ENCODE measurements at places on chromosomes 1 and 21.

- no peak for DNase-seq
Observed at GRCh38 chr1:212819726-212820125, 27.7 kb downstream of the SPATA45 start.

GRCh38 chr21:19724081-19724480 is 1274.1 kb upstream of the NCAM2 start:
- no peak for DNase-seq

- no peak for DNase-seq
Observed at GRCh38 chr1:27176954-27177353, 22.0 kb upstream of the SLC9A1 start.

DNA sequence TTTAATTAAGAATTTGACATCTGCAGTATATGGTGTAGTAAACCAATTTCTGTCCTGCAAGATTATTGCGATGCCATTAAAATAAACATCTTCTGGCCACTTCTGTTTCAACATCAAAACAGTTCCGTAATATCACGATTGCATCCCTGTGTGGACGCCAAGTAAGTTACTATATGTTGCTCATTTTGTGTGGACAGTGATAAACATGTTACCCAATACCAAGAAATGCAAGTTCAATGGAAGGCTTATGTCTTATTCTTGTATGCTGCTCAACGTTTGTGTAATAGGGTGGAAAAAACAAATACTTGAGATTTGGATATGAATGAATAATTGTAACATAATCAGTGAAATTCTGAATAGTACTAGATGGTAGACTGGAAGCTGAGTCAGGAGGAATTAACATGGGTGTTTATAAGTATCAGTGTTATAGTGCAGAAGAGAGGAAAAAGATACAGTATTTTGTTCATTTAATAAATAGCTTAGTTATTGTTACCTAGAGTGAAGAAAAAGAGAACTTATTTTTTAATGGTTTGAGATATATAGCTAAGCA is 15.2 kb downstream of the TTC3 start:
- DNase-seq, result no peak

- no peak for DNase-seq
Observed at GRCh38 chr1:163570071-163570470, 248.3 kb downstream of the NUF2 start.

DNA sequence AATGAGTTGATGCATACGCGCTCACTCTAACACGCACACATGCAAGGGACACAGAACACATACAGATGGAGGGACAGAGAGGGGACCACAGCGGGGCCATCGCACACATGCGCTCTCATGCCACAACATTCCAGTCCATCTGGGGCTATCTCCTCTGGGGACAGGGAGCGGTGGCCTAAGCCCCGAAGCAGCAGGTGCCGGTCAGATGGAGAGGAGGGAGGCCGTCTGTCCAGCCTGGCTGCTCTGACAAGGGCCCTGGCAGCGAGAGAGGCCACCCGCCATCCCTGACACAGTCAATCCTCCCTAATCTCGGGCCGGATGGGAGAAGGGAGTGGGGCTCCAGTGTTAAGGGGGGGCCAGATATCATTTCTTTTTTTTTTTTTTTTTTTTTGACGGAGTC is 123.5 kb downstream of the KIAA0319L start:
- no peak for DNase-seq

GRCh38 chr1:17935230-17935629 is 172.4 kb upstream of the IGSF21 start:
- DNase-seq, result no peak

DNA sequence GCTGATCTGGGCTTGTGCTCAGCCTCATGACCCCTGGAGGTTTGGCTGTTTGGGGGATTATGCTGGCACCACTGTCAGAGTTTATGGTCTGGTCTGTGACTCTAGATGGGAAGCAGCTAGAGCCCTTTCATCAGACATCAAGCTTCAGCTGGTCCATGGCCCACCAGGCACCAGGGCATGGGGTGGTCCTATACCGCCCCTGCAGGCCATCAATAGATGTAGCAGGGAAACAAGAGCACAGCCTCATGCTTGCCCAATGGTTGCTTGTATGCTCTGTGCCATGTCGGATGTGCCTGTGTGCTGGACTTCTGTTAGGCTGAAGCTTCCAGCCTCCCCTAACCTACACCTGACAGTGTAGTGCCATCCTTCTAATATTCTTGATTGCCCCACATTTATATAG is 71.1 kb upstream of the CD34 start:
- no peak for DNase-seq

DNA sequence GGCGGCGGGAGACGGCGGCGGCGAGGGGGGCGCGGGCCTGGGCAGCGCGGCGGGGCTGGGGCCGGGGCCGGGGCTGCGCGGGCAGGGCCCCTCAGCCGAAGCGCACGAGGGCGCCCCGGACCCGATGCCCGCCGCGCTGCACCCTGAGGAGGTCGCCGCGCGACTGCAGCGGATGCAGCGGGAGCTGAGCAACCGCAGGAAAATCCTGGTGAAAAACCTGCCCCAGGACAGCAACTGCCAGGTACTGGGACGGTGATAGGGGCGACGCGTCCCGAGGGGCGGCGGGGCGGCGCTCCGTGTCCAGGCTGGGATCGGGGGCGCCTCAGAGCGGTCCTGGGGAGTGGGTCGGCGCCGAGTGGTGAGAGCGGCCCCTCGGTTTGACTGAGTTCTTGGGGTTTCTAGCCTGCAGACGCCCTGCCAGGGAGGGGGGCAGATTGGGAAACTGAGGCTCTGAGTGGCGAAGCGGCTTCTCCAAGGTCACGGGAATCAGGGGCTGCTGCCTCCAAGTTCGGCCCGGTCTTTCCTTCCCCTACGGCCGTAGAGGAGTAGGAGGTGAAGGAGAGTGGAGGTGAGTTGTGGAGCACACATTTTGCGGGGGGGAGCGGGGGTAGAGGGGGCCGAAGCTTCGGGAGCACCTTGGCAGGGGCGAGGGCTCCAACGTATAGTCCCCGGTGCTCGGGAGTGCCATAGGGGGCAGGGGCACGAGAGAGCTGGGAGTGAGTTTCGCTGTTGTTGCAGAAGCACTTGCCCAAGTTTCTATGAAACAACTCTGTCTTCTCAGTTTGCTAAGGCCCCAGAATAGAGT is 508 bp downstream of the RAVER2 start:
- DNase-seq, result no peak

- no peak for DNase-seq
Observed at GRCh38 chr1:42765269-42765668, 1.6 kb downstream of the P3H1 start.

DNA sequence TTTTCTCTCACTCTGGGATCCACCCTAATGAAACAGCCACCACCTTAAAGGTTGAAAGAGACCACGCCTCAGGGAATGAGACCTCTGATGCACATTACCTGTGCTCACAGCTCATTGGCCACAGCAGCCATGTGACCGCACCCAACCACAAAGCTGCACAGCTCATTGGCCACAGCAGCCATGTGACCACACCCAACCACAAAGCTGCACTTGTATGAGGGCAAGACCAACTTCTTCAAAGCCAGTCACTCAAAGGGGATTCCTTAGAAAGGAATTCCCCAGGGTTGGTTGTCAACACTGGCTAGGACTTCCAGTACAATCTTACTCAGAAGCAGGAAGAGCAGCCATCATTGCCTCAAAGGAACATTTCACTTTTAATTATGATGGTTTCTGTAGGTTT is 43.6 kb upstream of the PDE9A start:
- peak; percentile 72 for DNase-seq

GRCh38 chr21:34336756-34337391 is 26.9 kb upstream of the KCNE2 start:
- DNase-seq, result no peak

- DNase-seq, result no peak
Observed at GRCh38 chr1:117897551-117897950, 31.9 kb downstream of the GDAP2 start.

GRCh38 chr1:64664299-64664698 is 80.6 kb upstream of the RAVER2 start:
- no peak for DNase-seq

Measured in CD4-positive, alpha-beta T cell treated with Interleukin-4 for 4 hours (primary cell).